ENCODE measurements at places on chromosomes 7 and 10. TPM values are rescaled to one million over a fixed set of nuclear protein-coding genes. Genes with fewer than 3 reads are reported as not detected.

The TMEM196 gene
- total RNA-seq: not detected

The TUBAL3 gene
- total RNA-seq: not detected

The SFTPA1 gene
- not detected for total RNA-seq

The RBP3 gene
- not detected for total RNA-seq

The PRLHR gene
- total RNA-seq: not detected

Measured in bronchial smooth muscle cell (primary cell).